Testis (tissue), 5 donors: ENCODE measurements at places on chromosomes 5 and 9.

DNA sequence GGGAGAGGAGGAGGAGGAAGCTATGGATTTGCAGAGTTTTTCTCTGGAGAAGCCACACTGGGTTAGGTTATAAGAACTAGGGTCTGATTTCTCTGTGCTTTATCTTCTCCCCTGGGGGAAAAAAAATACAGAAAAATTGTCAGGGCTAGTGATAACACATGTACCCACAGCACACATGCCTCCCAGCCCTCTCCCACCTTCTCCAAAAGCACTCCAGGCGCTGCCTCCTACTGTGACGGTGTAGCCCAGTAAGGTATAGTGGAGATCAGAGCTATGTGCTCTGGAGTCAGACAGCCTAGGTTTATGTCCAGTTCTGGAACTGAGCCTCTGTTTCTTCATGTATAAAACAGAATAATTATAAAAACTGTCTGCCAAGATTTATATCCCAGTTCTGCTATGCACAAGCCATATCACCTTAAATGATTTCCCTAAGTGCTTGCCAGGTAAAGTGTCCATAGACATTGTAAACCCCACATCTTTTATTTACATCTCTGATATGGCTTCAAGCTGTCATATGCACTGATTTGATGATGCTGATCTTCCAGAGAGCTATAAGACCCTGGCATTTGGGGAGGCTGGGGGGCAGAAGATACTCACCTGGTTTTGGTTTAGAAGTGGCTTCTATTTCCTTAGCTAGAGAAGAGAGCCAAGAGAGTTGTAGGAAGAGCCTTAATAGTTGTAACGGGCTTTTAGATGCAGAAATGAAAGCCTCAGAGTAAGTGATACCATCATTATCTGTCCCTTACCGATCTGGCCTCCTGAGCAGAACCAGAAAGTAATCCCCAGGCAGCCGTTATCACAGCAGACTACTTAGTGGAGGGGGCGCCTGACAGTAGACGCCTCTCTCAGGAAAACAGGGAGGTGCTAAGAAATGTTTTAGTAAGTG, 7.6 kb downstream of the SLC1A3 start:
- H3K27ac ChIP-seq: no peak overlapping the region
- H3K4me3 ChIP-seq: no peak overlapping the region
- no peaks in the 10 kb centered on the region for H3K4me1 ChIP-seq
- no peaks in the 10 kb centered on the region for H3K36me3 ChIP-seq

DNA sequence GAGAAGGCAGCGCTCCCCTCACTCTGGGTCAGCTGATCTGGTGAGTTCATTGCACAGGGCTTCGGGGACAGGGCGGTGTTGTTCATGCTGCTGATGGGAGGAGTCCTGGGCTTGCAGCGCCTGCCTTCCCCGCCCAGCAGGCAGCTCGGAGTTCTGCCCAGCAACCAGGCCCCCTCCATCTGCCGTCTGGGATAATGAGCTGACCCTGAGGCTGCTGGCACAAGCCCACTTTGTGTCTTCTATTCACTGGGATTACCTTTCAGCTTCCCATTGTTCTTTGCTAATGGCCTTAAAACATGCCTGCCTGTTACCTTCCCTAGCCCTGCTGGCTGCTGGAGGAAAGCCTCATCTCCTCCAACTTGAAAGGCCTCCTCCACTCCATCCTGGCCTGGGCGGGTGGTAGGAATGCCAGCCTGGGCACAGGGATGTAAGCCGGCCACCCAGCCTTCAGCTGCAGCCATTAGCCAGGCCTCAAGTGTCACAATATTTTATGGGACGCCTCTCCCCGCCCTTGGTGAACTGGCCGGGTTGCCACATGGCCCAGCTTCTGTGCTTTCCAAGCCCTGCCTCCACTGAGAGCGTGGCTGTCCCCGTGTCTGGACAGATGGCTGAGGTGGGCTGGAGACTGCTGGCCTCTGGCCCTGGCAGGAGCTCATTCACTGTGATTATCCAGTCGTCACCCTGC, 70.4 kb downstream of the GADD45G start:
- peak; percentile 71 for DNase-seq
- H3K4me1 ChIP-seq: peaks cover 14% of the 10 kb centered on the region
- H3K27ac ChIP-seq: no peak overlapping the region
- H3K36me3 ChIP-seq: no peaks in the 10 kb centered on the region

DNA sequence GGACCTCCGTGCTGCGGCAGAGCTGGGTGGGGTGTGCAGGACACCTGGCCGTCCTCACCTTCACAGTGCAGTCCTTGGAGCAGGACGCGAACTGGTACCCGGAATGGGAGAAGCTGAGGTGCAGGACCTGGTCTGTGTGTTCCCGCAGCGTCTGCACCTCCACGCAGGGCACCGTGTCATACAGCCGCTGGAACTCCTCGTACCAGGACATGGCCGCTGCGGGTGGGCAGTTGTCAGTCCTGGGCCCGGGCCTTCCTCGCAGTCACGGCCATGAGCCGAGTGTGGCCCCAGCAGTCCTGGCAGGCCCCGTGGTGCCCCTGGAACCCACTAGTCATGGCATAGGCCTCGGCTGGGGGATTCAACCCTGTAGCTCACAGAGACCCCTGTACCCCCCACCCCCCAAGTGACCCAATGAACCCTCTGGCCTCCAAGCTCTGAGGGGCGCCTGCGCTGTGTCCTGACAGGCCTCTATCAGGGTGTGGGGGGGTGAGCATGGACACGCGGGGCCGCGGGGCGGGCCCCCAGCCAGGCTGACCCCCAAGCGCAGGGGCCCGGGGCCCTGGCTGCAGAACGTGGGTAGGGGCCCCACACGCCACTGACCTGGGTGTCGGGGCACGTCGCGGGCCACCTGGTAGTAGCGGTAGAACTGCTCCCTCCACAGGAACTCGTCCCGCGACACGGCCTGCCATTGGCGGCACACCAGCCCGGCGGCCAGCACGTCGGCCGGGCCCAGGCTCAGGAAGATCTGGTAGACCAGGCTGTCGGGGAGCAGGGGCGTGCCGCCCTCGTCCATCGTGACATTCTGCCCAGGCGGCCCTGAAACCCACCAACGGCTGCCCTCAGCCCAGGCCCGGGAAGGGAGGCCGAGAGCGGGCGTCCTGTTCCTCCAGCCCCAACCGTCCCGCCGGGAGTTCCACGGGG, 987 bp downstream of the FBXW5 start:
- peak overlapping the region; percentile 85 for H3K4me3 ChIP-seq
- H3K27ac ChIP-seq: peak overlapping the region; percentile 87
- H3K36me3 ChIP-seq: no peaks in the 10 kb centered on the region

- H3K36me3 ChIP-seq: no peaks in the 10 kb centered on the region
- no peak for DNase-seq
- H3K27ac ChIP-seq: no peak overlapping the region
- no peaks in the 10 kb centered on the region for H3K27me3 ChIP-seq
- no peaks in the 10 kb centered on the region for H3K4me1 ChIP-seq
These were observed 382.0 kb downstream of the CDH12 start for GRCh38 chr5:22471154-22471553.

GRCh38 chr5:7877851-7878250, 8.9 kb downstream of the MTRR start:
- no peaks in the 10 kb centered on the region for H3K4me1 ChIP-seq
- H3K27me3 ChIP-seq: no peaks in the 10 kb centered on the region
- no peaks in the 10 kb centered on the region for H3K36me3 ChIP-seq
- no peak overlapping the region for H3K27ac ChIP-seq

GRCh38 chr5:8253376-8253775, 384.4 kb downstream of the MTRR start:
- H3K36me3 ChIP-seq: no peaks in the 10 kb centered on the region
- H3K27ac ChIP-seq: no peak overlapping the region
- H3K4me1 ChIP-seq: no peaks in the 10 kb centered on the region
- H3K4me3 ChIP-seq: no peak overlapping the region
- no peaks in the 10 kb centered on the region for H3K27me3 ChIP-seq
- no peak for DNase-seq

GRCh38 chr5:181171782-181172181, 24.4 kb downstream of the OR2V2 start:
- H3K4me3 ChIP-seq: no peak overlapping the region
- no peak for DNase-seq
- no peaks in the 10 kb centered on the region for H3K4me1 ChIP-seq
- no peaks in the 10 kb centered on the region for H3K27me3 ChIP-seq
- no peak overlapping the region for H3K27ac ChIP-seq

DNA sequence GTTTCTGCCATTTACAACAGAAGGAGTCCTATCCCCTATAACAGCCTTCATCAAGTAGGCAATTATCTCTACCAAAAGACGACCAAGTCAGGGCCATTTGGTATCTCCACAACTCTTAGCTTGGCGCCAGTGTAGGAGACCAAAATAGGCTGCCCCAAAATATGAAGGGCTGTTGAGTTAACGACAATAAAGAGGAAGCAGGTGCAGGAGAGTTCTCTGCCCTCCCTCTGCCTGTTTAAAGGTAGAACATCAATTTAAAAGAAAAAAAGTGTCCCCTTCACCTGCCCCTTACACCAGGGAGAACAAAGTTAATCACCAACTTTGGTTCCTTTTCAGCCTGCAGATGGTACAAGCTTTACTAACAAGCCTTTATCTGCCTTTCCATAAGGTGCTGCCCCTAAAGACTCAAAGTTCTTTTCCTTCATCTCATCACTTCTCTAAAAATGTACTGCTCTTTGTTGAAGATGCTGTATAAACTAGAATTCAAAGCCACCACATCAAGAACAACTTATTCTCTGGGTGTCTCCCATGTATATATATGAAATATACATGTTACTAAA, 33.3 kb downstream of the PPP1R2B start:
- no peak for DNase-seq
- H3K36me3 ChIP-seq: no peaks in the 10 kb centered on the region
- no peaks in the 10 kb centered on the region for H3K4me1 ChIP-seq

GRCh38 chr5:143086908-143087637, 316.4 kb downstream of the NR3C1 start:
- no peak for DNase-seq
- no peak overlapping the region for H3K4me3 ChIP-seq
- no peaks in the 10 kb centered on the region for H3K4me1 ChIP-seq
- no peaks in the 10 kb centered on the region for H3K27me3 ChIP-seq
- H3K36me3 ChIP-seq: no peaks in the 10 kb centered on the region

DNA sequence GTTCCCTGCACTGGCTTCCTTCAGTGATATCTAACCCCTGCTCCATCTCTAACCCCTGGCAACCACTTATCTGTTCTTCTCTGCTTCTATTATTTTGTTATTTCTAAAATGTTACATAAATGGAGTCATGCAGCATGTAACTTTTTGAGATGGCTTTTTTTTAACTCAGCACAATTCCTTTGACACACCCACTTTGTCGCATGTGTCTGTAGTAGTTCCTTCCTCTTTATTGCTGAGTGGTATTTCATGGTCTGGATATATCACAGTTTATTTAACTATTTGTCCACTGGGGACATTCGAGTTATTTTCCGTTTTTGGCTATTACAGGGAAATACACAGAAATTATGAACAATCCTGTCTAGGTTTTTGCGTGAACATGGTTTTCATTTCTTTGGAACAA, 200.2 kb downstream of the TRIO start:
- H3K27me3 ChIP-seq: no peaks in the 10 kb centered on the region
- H3K36me3 ChIP-seq: no peaks in the 10 kb centered on the region
- DNase-seq: no peak
- no peak overlapping the region for H3K27ac ChIP-seq
- peaks cover 2% of the 10 kb centered on the region for H3K4me1 ChIP-seq
- H3K4me3 ChIP-seq: no peak overlapping the region

- no peaks in the 10 kb centered on the region for H3K36me3 ChIP-seq
- DNase-seq: peak; percentile 72
- peak within 1 kb of the TSS; percentile 51 for H3K4me3 ChIP-seq
- H3K27ac ChIP-seq: peak within 1 kb of the TSS; percentile 3
These were observed at the start of gene CAMK4 for GRCh38 chr5:111223787-111224560. Gene CAMK4 (plus strand): TSS chr5:111224384. CDS start chr5:111224484, 100 bp downstream.

DNA sequence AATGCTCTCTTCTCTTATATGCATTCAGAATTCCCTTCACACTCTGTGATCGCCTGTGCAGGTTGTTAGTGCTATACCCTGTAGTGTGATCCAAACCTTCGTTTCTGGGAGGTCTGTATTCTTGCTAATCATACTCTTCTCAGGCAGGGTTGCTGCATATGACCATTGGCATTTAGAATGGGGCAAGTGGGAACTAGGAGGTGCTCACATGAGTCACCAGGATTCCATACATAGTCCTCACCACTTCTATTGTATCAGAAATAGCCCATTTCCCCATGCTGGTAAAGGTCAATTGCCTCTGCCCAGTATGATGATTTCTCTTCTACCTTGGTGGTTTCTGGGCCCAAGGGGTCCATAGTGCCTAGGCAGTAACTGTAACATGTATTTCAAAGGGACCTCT, 443.5 kb upstream of the CDH6 start:
- no peak for DNase-seq
- H3K4me1 ChIP-seq: no peaks in the 10 kb centered on the region

DNA sequence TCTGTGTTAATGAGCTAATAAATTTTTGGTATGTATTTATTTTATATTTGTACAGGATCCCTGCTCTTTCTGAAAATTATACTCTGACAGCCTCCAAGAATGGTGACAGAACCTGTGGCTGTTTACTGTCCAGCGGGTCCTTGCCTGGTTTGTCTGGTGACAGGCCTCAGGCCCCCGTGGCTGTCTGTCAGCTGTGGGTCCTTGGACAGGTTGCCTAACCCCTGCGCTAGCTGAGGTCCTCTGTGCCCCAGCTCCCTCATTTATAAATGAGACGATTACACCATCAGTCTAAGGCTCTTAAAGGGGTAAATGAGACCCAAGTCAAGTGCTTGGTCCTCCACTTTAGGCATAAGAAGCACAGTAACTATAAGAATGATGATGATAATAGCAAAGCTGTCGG, 125.1 kb upstream of the COL5A1 start:
- no peak overlapping the region for H3K27ac ChIP-seq
- no peak overlapping the region for H3K4me3 ChIP-seq
- H3K27me3 ChIP-seq: no peaks in the 10 kb centered on the region

DNA sequence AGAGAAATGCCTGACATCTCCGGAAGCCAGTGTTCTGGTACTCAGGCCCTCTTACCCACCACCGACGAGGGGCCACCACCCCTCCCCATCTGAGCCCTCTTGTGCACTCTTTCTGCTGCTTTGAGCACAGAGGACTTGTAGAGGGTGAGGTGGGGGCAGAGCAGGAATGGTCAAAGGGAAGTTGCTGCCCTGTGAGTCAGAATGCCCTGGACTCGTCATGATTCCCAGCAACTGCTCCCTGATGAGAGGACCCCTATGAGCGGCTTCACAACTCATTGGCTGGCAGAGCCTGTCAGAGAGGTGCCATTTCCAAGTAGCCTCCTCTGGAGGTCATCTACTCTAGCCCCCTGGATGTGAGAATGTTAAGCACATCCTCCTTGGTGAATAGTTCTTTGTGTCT, 845 bp downstream of the ECSCR start:
- DNase-seq: no peak
- H3K36me3 ChIP-seq: no peaks in the 10 kb centered on the region
- no peak overlapping the region for H3K4me3 ChIP-seq
- no peak overlapping the region for H3K27ac ChIP-seq
- H3K4me1 ChIP-seq: no peaks in the 10 kb centered on the region
- H3K27me3 ChIP-seq: no peaks in the 10 kb centered on the region

DNA sequence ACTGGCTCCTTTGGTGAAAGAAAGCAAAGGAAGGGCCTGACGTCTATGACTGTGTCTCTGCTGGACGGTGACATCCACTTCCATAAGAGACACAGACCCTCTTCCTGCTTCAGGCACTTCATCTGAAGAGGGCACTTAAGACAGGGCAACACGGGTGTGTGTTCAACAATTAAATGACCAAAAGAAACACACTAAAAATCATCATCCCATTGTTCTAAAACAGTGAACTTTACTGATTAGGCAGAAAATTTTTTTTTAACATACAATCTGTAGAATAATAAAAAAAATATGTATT, 58.5 kb downstream of the GOLM1 start:
- no peaks in the 10 kb centered on the region for H3K36me3 ChIP-seq
- no peak overlapping the region for H3K4me3 ChIP-seq

GRCh38 chr5:144032375-144032774, 138.1 kb downstream of the YIPF5 start:
- H3K36me3 ChIP-seq: no peaks in the 10 kb centered on the region
- no peaks in the 10 kb centered on the region for H3K4me1 ChIP-seq
- H3K27me3 ChIP-seq: no peaks in the 10 kb centered on the region
- DNase-seq: no peak
- no peak overlapping the region for H3K4me3 ChIP-seq
